ENCODE measurements at places on chromosomes 2 and 18.

DNA sequence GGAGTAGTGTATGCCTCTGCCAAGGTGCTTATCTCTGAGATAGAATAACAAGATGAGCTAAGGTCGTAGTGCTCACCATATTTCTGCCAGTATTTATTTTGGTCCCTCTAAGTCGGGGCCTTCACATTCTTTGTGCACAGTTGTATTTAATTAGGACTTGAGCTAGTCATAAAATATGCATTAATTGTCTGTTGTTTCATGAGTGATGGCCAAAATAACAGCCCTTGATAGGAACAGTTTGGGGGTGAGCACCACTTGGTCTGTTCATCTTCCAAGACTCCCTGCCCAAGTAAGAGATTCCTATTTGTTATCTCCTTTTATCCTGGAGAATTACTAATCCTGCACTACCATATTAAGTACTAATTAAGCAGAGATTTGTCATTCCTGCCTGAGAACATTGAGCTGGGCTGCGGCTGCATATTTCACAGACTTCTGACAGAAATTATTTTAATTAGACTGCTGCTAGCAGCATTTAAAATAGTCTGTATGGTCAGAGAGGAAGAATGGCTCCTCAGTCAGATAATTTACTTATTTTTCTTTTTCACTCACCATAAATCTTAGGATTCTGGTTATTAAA, 435.1 kb downstream of the MTX2 start:
- no peak for DNase-seq

DNA sequence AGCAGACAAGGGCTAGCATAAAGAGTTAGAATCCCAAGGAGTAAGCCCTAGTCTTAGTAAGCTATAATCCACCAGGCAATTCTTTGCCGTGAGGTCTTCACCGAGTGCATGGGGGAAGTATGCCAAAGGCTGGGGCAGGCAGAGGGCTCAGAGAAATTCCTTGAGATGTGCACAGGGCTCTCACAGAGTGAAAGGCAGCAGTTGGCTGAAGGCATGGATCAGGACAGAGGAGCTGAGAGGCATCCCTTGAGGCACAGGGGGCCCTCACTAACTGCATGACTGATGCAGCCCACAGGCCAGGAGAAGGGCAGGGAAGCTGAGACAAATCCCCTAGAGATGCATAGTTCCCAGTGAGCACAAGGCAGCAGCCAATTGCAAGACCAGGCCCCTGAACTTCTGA, 34.1 kb downstream of the PTH2R start:
- no peak for DNase-seq

- DNase-seq, result no peak
Measured at GRCh38 chr2:120734930-120735651, 577 bp upstream of the GLI2 start.

- DNase-seq, result no peak
Measured at GRCh38 chr2:109279243-109279860, 150.3 kb downstream of the SH3RF3 start.

DNA sequence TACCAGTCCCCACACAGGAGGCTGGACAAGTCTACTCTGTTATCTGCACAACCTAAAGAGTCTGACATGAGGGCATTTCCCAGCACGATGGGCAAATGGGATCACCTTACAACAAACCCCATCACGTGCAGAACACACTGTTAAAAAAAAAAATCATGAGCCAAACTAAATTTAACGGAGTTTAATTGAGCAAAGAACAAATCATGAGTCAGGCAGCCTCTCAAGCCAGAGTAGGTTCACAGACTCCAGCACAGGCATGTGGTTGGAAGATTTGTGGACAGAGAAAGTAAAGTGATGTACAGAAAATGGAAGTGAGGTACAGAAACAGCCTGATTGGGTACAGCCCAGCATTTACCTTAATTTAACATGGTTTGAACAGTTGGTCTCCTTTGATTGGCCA, 59.9 kb downstream of the KYNU start:
- no peak for DNase-seq

DNA sequence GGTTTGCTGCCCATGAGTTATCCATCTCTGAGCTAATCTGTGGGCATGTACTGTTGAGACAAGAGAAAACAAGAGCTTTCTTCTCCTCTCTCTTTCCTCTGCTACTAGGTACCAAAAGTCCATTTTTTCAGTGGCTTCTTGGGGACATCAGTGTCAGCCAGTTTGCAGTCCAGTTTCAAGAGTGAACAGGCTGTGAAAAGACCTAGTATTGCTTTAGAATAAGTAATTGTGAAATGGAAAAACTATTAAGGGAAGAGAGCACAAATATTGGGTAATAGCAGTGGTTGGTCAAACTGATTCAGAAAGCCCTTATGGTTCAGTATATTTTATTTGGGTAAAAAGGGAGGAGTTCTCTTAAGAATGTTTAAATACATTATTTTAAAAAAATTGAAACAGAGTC, 33.0 kb upstream of the MEP1B start:
- DNase-seq, result no peak

GRCh38 chr2:46800625-46801349, 114.8 kb downstream of the MCFD2 start:
- DNase-seq, result no peak
